Activated CD4-positive, alpha-beta memory T cell treated with anti-CD3 and anti-CD28 coated beads for 36 hours (primary cell): ENCODE measurements at places on chromosomes 2 and 18. TPM values are rescaled to one million over a fixed set of nuclear protein-coding genes. Genes with fewer than 3 reads are reported as not detected.

- peak; percentile 7 for DNase-seq
Observed at GRCh38 chr2:70939839-70940580, 4.3 kb downstream of the ATP6V1B1 start.

- DNase-seq: no peak
Observed at GRCh38 chr2:42698940-42699339, 65.0 kb downstream of the OXER1 start.

The DNAH7 gene
- 0.07 TPM for total RNA-seq

DNA sequence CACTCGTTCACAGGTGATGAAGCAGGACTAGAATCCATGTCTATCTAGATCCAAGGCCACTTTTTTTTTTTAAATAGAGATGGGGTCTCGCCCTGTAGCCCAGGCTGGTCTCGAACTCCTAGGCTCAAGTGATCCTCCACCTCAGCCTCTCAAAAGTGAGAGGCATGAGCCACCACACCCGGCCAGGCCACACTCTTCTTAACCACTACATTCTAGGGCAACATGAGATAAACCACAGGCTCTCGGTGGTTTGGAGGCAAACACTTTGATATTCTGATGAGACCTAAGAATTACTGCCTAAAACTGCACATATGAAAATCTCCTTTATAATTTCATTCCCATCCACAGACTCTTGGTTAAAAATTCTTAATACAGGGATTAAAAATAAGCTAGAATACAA lies 51.8 kb downstream of the USP34 start:
- DNase-seq: peak; percentile 39

GRCh38 chr18:24536834-24537233 lies 76.4 kb downstream of the HRH4 start:
- no peak for DNase-seq

GRCh38 chr2:222703886-222704285 lies 32.4 kb downstream of the MOGAT1 start:
- no peak for DNase-seq

- peak; percentile 8 for DNase-seq
Observed at GRCh38 chr18:48803951-48804855, 146.6 kb downstream of the SMAD7 start.

- DNase-seq: peak; percentile 31
Observed at GRCh38 chr18:69636529-69637301, 236.0 kb downstream of the DOK6 start.

The CRYGB gene
- not detected for total RNA-seq

The COL6A3 gene
- total RNA-seq: 29.7 TPM

DNA sequence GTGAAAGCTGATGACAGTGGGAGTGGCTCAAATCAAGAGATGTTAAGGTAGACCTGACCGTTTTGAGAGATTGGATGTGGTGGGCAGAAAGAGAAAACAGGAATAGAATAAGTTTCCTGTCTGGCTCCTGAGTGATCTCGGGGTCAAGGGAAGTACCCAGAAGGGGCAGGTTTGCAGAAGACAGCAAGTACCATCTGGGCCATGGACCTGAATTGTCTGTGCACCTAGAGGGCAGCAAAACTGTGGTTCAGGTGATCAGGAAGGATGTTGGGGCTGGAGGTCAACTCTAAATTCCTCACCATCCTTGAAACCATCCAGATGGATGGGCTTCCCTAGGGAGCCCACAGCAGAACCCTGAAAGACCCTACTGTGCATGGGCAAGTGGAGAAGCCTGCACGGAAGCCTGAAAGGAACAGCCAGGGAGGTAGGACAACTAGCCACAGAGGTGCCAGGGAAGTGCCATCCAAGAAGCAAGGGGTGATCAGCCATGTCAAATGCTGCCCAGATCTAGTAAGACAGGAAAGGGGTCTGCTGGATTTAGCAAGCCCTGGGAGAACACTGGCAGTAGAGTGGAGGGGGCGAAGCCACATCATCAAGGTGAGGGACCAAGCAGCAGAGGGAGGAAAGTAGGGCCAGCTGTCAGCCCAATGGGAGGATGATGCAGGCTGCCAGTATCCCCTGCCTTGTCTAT lies 8.0 kb downstream of the TEX261 start:
- DNase-seq: peak; percentile 4

The RNF138 gene
- 83.7 TPM for total RNA-seq

DNA sequence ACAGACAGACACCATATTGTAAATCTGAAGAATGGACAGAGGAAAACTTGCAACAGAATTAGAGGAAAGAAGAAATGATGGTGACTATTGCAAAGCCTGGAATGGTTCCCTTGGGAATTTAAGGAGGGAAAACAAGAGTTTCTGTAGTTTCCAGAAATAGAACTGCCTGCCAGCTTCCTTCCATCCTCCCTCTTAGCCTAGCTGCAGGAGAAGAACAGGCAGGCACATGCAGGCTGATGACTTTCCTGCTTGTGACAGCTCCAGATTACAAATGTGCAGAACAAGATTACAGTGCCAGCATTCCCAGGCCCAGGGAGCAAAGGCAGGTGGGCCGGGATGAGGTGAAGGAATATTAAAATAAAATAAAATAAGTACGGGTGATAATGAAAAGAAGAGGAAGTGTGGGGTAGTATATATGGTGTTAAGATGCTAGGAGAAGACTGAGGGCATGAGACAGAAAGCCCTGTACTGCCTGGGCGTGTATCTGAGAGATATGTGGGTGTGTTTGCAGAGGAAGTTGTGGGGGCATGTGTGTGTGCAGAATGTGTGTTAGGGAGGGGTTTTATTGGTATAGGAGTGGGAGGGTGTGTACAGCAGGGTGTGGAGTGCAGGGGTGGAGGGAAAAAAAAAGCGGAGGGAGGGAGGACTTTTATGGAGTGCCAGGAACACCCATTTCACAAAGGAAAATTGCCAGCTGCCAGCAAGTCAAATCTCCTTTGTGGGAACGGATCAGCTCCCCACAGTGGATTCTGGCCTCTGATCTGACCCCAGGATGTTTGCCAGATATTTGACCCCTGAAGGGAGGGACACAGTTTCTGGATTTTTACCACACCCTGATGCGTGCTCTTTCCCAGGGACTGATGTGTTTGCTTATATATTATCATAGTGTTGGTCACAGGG lies 43.9 kb upstream of the NEMP2 start:
- no peak for DNase-seq

The L3MBTL4 gene
- total RNA-seq: 0.31 TPM

- no peak for DNase-seq
Observed at GRCh38 chr2:162014751-162015150, 59.3 kb downstream of the DPP4 start.

DNA sequence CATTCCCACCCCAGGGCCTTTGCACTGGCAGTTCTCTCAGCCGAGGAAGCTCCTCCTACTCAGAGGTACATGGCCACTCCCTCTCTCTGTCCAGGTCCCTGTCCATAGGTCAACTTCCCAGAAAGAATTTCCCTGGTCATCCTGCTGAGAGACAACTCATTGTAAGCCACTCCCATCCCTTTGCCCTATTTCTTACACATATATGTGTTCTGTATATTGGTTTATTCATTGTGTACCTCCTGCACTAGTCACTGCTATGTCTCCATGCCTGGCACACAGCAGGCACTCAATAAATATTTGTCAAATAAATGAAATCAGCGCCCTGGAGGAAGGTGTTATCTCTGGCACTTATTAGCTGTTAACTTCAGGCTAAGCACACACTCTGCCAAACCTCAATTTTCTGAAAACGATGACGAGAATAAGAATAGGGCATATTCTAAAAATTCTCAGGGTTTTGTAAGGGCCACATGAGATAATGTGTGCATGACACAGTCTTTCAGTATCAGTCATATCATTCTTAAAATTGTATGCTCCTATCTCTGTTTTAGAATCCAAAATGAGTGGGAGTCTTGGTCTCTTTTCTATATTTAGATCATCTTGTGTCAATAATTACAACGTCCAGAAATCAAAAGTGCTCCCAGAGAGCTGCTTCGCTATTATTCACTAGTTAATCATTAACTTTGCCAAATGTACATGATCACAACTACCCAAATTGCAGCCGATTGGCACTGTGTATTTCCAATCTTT lies 198.0 kb downstream of the ALK start:
- no peak for DNase-seq

The CD8B gene
- total RNA-seq: 0.87 TPM

GRCh38 chr2:14654835-14655282 lies 22.3 kb downstream of the LRATD1 start:
- no peak for DNase-seq

GRCh38 chr2:9781252-9781651 lies 62.0 kb upstream of the TAF1B start:
- no peak for DNase-seq

The DPP10 gene
- not detected for total RNA-seq

DNA sequence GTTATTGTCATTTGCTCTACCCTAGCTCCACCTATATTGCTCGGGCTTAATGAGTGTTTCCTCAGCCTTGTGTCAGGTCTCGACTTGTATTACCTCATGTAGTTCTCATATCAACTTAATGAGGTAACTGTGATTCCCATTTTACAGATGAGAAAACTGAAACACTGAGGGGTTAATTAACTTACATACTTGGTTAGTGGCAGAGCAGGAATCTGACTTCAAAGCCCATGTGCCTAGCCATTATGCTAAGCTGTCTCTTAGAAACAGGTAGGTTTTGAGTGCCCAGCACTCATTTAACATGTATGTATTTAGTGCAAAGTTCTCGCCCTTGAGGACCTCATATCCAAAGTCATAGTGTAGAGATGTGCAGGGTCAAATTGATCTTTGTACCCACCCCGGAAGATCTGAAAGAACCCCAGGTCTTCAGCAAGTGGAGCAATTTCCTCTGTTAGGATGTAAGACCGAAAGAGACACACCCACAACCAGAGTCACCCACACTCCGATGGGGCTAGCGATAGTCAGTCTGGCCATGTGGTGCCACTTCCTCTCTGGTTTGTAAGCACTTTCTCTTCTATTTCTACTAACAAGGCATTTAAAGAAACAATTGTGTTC lies 121.0 kb upstream of the SLC39A10 start:
- DNase-seq: peak; percentile 88

GRCh38 chr2:210722092-210722491 lies 165.7 kb downstream of the CPS1 start:
- no peak for DNase-seq
